ENCODE measurements at places on chromosomes 2 and 18.

DNA sequence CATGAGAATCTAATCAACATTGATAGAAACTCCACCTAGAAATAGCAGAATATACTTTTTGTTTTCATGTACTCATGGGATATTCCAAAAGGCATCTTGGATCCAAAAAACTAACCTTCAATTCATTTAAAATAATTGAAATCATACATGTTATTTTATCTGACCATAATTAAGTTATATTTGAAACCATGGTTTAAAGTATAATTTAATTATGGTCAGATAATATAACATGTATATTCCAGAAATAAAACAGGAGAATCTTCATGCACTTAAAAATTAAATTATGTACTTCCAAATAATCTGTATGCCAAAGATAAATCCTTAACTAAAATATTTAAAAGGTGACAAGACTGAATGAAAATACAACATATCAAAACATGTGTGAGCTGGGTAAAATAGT lies 651.3 kb upstream of the LINC00305 start:
- no peak for DNase-seq

GRCh38 chr2:239895116-239895515 lies 130.0 kb downstream of the NDUFA10 start:
- no peak for DNase-seq

- DNase-seq: no peak
Measured at GRCh38 chr18:58005885-58006523, 38.0 kb upstream of the NEDD4L start.

DNA sequence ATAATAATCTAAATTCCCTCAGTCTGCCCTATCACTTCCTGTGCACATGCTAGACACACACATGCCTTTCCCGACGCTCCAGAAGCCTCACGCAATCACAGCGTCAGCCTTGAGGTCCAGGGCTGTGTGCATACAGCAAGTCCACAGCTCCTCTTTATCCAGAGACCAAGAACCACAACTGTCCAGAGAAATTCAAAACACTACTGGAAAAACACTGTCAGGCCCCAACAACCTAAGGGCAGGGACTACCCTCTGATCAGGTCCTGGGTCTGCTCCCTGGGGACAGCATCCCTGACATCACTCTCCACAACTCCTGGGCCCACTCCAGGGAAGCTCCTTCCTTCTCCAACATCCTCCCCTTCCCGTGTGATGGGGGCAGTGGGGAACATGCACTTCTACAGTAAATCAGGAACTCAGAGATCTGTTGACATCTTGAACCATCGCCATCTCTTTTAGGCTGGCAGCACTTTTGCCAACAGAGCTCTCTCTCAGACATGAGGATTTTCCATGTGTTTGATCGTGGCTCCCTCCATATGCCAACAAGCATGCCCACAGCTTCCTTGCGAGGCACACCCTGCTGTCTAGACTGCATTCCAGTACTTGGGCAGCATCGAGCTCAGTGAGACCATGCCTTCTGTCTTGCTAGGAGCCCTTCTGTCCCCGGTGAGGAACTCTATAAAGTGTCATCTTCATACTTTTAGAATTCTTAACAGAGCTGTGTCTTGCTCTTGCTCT lies 15.4 kb downstream of the TEX51 start:
- DNase-seq: no peak

DNA sequence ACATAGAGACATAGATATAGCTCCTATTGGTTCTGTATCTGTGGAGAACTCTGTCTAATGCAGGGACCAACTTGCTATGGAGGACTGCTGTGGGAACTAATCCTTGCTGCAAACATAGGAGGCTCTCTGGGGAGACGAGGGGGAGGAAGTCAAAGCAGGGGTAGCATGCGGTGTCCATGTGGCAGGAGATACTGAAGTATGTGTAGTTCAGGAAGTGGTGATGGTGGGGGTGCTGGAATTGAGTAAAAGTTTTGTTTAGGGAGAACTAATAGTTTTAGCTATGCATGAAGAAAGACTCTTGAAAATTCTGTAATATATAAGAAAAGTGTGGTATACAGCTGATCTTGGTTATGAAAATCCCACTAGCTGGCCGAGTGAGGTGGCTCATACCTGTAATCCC lies 62.0 kb downstream of the ANKRD44 start:
- DNase-seq: no peak

- no peak for DNase-seq
Measured at GRCh38 chr2:160431441-160431840, 62.2 kb downstream of the RBMS1 start.

All from NCI-H1694 (cell line).